Cardiac ventricle fibroblast (primary cell): ENCODE measurements at places on chromosomes 12 and 14. TPM values are rescaled to one million over a fixed set of nuclear protein-coding genes. Genes with fewer than 3 reads are reported as not detected.

PMCH gene
- total RNA-seq: not detected in 2 replicates

PZP gene
- total RNA-seq: not detected in 2 replicates

P3H3 gene
- total RNA-seq: 66.9 and 86.2 TPM in 2 replicates

ZNF705A gene
- not detected in 2 replicates for total RNA-seq

TTC7B gene
- 18.2 and 22.1 TPM in 2 replicates for total RNA-seq

B4GALNT1 gene
- total RNA-seq: 0.25 and 0.29 TPM in 2 replicates

SPTB gene
- total RNA-seq: not detected in 2 replicates

WSCD2 gene
- not detected in 2 replicates for total RNA-seq

HOXC6 gene
- total RNA-seq: not detected in 2 replicates

DPPA3 gene
- total RNA-seq: not detected in 2 replicates

TBX3 gene
- 6.5 and 7.4 TPM in 2 replicates for total RNA-seq

PRIMA1 gene
- total RNA-seq: not detected in 2 replicates

FIGNL2 gene
- 0.24 and 0.56 TPM in 2 replicates for total RNA-seq
